Upper lobe of left lung (tissue), 6 donors: ENCODE measurements at places on chromosomes 1 and 21. TPM values are rescaled to one million over a fixed set of nuclear protein-coding genes. Genes with fewer than 3 reads are reported as not detected.

GRCh38 chr1:199794105-199794863 is 233.2 kb upstream of the NR5A2 start:
- no peak for DNase-seq

- DNase-seq = no peak
These were observed 47.6 kb downstream of the PLPP3 start for GRCh38 chr1:56531624-56532349.

GRCh38 chr1:25135909-25136308 is 96.4 kb downstream of the SYF2 start:
- no peak for DNase-seq

TENT5C gene
- total RNA-seq = 13.6 TPM

DNA sequence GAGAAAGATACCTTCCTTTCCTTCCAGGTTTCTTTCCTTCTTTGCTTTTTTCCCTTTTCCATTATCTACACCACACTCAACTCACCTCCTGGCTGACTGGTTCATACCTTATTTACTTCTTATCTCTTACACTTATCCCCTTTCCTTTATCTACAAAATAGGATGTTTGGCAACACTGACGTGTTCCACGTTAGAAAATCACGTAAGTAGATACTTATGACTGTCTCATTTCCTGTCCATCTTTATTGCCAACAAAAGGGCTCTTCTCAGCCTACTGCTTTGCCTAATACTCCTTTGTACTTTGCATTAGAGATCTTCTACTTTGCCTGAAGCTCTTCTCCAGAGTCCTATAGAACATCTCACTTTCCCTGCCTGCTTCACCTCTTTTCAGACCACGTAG is 25.1 kb downstream of the SYNJ1 start:
- no peak for DNase-seq

DNA sequence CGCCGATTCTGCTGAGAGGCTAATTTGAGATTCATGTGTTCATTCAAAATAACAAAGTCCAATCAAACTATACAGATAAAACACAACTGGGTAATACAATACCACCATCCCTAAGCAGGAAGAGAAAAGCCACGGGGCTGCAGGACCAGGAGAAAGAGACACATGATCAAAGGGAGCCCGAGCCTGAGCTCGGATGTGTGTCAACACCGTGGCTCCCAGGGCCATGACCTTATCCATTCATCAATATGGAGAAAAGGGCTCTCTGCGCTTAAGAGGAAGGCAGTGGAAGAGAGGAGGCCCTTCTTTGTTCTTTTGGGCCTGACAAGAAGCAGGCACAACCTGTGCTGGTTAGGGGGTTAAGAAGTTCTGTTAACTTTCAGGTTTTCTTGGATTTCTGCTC is 56.7 kb downstream of the HUNK start:
- no peak for DNase-seq

S100A16 gene
- 133 TPM for total RNA-seq

DNA sequence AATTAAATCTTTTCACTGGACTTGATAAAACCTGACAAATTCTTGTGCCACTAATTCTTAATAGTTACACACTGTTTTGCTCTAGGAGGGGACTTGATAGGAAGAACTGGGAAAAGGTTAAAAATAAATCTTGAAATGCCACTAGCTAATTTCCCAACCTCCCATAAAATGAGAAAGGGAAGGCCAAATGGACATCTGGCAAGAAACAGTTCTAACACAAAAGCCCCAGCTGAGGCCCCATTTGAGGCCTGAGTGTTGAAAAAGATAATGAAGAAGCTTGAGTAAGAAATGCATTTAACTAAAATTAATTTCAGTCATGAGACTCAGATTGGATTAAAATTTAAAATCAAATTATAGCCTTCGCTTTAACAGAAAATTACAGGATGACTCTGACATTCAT is 11.2 kb upstream of the RAP1GAP start:
- no peak for DNase-seq

PLPPR4 gene
- 0.30 TPM for total RNA-seq

DNA sequence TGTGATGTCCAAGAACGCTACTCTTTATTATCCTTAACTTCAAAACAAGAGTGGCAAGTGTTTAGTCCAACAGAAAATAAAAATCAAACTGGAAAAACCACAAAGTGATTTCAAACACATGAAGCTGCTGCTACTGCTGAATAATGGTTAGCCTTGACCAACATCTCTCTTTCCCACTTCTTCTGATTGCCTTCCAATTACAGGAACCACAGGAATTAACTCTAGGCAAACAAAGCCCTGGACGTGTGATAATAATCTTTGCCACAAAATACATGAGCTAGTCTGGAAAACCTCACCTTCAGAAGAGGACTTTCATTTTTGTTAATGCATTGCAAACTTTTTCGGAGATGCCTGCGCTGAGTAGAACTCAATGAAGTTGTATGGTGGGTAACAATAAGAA is 48.6 kb upstream of the COL11A1 start:
- DNase-seq = no peak

DNA sequence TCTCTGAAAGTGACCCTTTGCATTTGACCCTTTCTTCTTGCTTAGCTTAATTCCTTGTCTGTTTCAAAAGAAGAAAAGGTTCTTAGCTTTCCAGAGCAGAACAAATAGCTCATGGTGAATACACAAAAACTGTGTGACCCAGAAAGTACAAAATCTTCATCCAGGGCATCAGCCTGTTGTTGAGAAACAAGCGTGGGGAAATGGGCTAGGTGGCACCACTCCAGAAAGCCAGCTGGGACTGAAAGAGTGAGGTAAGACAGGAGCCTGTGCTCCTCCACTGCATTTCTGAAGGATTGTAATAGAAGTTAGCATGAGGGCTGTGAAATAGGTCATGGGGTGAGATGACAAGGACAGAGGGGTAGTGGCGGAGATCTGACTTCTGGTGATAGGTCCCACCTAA is 45.8 kb downstream of the CYP2J2 start:
- no peak for DNase-seq

SSX2IP gene
- 2.1 TPM for total RNA-seq

DNA sequence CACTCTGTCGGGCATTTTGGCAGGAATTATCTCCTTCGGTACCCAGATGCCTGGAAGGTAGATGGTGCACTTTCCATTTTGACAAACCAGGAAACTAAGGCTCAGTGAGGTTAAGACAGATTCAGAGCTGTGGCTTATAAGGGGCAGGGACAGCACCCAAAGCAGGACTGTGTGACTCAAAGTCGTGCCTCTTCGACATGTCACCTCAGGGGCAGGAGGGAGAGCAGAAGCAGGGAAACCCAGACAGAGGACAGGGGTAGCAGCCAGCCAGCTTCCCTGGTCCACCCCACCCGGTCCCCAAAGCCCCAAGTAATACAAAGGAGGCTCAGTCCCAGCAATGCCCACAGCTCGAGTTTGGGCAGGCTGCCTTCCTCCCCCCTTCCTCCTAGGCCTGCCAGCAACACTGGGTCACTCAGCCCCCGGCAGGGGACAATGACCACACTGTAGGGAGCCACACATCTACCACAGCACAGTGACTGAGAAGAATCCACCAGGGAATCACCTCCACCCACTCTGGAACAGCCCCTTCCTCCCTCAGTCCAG is 2.5 kb downstream of the RHOC start:
- no peak for DNase-seq

GRCh38 chr1:155048449-155049334 is 2.4 kb upstream of the ADAM15 start:
- no peak for DNase-seq
